ENCODE measurements at places on chromosomes 4 and X.
A peak's percentile ranks its signal among the peaks of the same experiment; 100 is the strongest.

- DNase-seq: no peak
Observed at GRCh38 chr4:123106747-123107146, 184.3 kb upstream of the NUDT6 start.

GRCh38 chrX:103904301-103904700 is 58.1 kb upstream of the TMSB15B start:
- DNase-seq: no peak

DNA sequence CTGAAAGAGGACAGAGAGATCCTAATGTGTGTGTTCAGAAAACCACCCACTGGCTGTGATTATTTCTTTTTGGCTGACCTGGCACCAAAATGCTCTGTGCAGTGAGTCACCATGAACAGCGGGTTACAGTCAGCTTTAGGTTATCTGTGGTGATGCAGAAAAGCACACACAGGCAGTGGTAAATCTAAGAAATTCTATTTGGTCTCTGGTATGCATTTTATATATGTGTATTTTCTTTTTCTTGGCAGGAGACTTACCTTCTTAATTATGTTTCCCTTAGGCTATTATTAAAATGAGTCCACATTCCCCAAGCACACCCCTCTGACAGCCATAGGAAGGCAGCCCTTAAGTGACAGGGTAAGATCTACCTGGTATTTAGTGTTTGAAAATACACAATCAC is 79.1 kb upstream of the TFDP3 start:
- DNase-seq: no peak

GRCh38 chr4:128286474-128287058 is 1.0 kb downstream of the PGRMC2 start:
- no peak for DNase-seq

- peak; percentile 37 for DNase-seq
Observed at GRCh38 chr4:78951862-78952472, 12.7 kb upstream of the PAQR3 start.

DNA sequence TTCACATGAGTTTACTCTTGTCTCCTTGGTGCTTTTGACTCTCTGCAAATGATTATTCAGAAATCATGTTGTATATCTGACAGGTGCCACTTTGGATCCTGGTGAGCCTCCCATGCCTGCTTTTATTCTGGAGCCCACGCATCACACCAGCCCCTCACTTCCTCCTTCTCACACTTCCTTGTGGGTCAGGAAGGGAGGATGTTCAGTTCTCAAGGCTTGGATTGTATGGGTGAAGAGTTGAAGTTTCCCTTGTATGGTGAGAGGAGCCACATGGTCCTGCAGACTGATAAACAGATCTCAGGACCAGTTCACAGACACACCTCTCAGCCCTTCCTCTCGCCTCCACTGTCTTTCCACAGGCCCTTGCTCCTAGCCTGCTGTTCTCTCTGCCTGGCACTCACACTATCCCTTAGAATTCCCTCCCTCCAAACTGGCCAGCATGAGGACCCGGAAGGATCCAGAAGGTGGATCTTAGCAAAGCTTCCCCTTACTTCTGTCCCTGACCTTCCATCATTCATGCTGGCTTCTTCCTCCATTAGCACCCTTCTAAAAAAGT is 92.1 kb downstream of the STK32B start:
- no peak for DNase-seq

- no peak for DNase-seq
Observed at GRCh38 chrX:38154340-38154739, 66.3 kb downstream of the SRPX start.

- DNase-seq: peak; percentile 13
Observed at GRCh38 chrX:110145854-110146253, 142.9 kb downstream of the TMEM164 start.

GRCh38 chr4:98540803-98541202 is 117.6 kb downstream of the TSPAN5 start:
- DNase-seq: no peak

DNA sequence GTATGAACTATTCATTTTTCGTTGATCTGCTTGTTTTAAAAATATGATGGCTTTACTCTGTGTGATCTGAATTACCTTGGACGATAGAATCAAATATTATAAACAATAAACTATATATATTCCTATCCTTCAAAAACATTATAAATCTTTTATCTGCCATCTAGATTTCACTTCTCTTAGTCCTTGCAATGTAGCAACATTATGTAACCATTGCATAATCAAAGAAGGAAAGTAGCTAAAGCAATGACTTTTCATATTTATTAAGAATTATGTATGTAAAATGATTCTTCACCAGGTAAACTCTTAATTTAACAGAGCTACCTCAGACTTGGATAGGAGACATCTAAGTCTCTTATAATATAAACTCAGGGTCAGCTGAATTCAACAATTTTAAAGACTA is 210.5 kb downstream of the ADAMTS3 start:
- no peak for DNase-seq

GRCh38 chr4:80073473-80074008 is 512 bp upstream of the ANTXR2 start:
- DNase-seq: peak; percentile 25

- DNase-seq: no peak
Observed at GRCh38 chrX:8755813-8756212, 23.9 kb upstream of the ANOS1 start.

DNA sequence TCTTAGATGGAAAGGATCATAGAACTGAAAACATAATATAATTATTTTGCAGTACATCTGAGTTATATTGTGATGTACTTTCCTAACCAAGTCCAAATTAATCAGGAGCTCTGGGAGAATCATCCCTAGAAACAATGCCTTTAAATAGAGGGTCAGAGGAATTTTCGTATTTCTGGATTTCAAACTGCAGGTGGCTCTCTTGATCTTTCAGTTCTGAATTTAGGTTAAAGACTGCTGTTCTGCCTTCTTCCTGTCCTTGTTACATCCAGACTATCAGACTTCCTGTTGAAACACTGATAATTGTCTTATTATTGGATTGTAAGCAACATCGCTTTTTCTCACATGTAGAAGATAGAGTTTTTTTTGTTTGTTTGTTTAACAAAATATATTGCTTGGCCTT is 142.7 kb downstream of the RPA4 start:
- no peak for DNase-seq

GRCh38 chr4:17619416-17620105 is 5.1 kb downstream of the MED28 start:
- DNase-seq: no peak

GRCh38 chr4:55884093-55884850 is 30.8 kb downstream of the EXOC1 start:
- no peak for DNase-seq

GRCh38 chrX:115553171-115553570 is 7.8 kb upstream of the PLS3 start:
- DNase-seq: no peak

DNA sequence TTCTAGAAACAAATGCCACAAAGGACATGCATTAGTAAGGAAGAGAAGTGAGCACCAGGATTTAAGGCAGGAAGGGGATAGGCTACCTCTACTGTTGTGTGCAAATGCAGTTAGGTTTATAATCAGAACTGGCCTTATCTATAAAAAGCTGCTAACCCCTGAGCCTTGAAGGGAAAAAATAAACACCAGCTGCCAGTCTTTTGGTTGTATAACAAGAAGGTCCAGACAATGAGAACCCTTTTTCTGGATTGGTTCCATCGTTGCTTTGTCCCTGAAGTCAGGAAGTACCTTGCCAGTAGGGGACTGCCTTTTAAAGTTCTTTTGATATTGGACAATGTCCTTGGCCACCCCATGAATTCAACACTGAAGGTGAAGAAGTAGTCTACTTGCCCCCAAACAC is 126.7 kb upstream of the OTUD4 start:
- DNase-seq: no peak

- DNase-seq: no peak
Observed at GRCh38 chr4:159410076-159410777, 307.3 kb downstream of the RAPGEF2 start.

- no peak for DNase-seq
Observed at GRCh38 chr4:138400543-138400942, 158.4 kb upstream of the SLC7A11 start.

GRCh38 chrX:82092307-82092706 is 890.4 kb downstream of the SH3BGRL start:
- no peak for DNase-seq

DNA sequence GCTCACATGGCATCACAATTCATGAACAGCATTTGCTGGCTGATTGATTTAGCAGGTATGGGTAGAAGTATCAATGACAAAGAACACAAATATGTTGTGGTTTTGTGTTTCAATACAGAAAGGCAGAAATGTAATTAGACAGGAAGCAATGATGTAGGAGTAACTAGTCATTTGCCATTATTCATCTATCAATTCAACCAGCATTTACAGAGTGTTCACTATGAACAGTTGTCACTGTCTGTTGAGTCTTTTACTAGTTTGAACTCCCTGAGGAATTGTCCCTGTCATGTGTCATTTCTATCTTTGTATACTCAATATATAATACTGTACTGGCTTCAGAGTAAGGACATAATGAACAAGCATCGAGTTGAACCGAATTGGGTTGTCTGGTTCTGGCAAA is 51.5 kb upstream of the ARHGAP24 start:
- DNase-seq: no peak

DNA sequence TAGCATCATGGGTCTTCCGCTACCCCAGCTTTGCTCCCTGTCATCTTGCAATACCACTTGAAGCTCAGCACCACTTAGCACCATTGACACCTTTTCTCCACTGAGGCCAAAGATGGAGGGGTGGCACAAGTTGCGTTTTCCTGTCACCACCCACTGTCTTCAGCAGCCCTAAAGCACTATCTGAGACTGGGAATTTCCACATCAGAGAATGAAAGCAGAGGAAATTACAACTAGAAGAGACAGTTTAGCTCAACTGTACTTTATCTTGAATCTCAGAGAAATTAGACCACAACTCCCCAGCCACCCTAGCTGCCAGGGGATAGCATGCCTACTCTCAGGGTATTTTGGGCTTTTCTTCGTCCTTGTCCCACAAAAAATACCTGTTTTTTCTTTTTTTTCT is 111.0 kb downstream of the DDIT4L start:
- no peak for DNase-seq

GRCh38 chr4:168304744-168305459 is 13.7 kb downstream of the DDX60 start:
- no peak for DNase-seq

DNA sequence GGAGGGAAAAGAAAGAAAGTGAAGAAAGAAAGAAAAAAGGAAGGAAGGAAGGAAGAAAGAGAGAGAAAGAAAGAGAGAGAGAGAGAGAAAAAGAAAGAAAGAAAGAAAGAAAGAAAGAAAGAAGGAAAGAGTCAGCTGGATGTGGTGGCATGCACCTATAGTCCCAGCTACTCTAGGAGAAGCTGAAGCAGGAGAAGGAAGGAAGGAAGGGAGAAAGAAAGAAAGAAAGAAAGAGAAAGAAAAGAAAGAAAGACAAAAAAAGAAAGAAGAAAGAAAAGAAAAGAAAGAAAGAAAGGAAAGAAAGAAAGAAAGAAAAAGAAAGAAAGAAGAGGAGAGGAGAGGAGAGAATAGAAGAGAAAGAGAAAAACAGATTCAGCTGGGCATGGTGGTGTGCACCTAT is 44.3 kb upstream of the ERVMER34-1 start:
- DNase-seq: no peak

DNA sequence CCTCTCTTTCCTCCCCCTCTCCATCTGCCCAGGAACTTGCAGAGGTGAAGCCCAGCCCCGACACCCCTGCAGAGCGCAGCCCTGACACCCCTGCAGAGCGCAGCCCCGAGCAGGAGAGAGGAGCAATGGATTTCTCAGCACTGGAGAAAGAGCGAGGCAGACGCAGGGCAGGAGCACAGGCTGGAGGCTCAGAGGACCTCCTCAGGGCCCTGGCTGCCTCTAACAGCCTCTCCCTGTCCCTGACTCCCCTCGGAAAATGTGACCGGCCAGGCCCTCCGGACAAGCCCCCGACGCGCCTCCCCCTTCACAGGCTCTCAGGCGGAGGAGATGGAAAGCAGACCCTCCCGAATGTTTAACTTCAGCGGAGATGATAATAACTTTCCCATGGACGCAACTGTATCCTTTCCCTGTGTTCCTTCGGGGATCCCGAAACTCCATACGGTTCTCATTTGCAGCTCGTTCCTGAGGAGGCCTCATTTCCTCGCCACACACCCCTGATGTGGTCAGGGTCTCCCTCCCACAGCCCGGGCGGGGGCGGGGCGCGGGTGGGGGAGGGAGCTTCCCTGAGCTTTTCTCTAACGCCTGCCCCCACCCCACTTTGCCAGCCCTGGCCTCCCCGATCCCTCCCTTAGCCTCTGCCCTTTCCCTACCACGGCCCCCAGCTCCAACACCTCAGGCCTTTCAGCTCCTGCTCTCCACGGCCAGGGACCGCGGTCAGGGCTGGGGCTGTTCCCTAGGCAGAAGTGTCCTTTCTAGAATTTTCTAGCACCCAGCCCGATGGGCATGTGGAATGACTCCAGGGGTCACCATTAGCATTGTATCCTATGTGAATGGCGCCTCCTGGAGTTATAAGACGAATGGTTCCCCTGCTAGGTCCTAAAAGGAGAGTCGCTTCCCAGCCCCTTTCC is 201.1 kb upstream of the BCOR start:
- DNase-seq: no peak

GRCh38 chr4:111610681-111611080 is 534.6 kb upstream of the FAM241A start:
- DNase-seq: no peak

- no peak for DNase-seq
Observed at GRCh38 chr4:127138586-127138985, 494.2 kb upstream of the INTU start.

Data from activated CD4-positive, alpha-beta T cell treated with anti-CD3 and anti-CD28 coated beads for 48 hours (primary cell).